Activated CD4-positive, CD25-positive, alpha-beta regulatory T cell (primary cell): ENCODE measurements at places on chromosomes 5 and 9.

- no peak for DNase-seq
These were observed 104.4 kb downstream of the MPDZ start for GRCh38 chr9:13174906-13175639.

GRCh38 chr9:136326061-136326760 lies 1.1 kb upstream of the GPSM1 start:
- DNase-seq, result no peak

- no peak for DNase-seq
These were observed 199.9 kb downstream of the PCSK5 start for GRCh38 chr9:76090330-76090729.

DNA sequence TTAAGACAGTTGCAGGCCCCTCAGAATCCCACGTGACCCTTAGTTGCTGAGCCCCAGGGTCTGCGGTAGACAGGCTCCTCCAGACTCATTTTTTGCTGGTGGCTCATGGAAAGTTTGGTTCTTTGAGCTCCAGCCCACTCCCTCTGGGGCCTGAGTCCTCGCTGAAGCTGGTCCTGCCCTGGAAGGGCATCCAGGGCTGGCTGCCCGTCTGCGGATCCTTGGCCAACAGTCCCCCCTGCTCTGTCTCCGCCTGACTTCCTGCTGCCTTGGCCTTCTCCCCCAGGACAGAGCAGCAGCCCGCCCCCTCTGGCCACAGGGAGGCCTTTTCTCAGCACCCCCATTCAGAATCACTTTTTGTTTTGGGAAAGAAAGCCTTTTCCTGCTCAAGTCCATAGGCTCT lies 24.4 kb downstream of the SLC6A7 start:
- DNase-seq, result no peak

GRCh38 chr5:151810897-151811296 lies 39.1 kb downstream of the G3BP1 start:
- no peak for DNase-seq

DNA sequence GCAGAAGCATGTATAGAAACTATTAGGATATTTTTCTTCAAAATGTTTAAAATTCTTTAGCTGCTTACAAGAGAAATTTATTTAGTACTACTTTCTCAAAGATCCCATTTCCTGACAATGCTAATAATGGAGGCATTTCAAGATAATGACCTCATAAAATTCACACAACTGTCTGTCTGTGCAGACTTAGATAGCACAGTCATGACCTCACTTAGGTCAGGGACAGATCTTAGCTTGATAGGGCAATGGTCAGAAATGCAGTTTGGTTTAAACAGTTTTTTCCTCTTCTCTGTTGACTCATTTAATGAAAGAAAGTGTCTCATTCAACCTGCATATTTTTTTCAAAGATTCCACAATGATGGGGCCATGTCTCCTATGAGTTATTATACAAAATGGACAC lies 128.4 kb downstream of the GRIA1 start:
- DNase-seq, result no peak

GRCh38 chr9:20742833-20743232 lies 58.8 kb downstream of the FOCAD start:
- no peak for DNase-seq

GRCh38 chr5:89211836-89212235 lies 328.9 kb upstream of the MEF2C start:
- DNase-seq, result no peak

- no peak for DNase-seq
These were observed 25.0 kb upstream of the OCLN start for GRCh38 chr5:69467442-69468225.
